ENCODE measurements at places on chromosomes 5 and 9.

- DNase-seq = peak; percentile 6
These were observed 43.4 kb downstream of the AMBP start for GRCh38 chr9:114034661-114035062.

DNA sequence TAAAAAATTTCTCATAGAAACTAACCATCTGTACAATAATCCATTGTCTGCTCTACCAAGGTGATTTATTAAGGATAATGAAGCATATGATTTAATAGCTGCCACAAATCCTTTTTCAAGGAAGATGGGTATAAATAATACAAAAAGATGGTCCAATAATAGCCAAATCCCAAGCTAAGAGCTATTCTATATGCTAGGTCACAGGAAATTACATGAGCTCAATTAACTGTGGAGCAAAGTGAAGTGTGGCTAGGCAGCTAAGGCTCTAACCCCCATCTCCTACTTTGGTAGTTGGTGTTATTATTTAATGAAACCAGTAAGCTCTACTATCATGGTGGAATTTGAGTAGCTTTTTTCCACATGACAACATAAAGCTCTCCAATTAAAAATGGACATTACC, 1045.0 kb upstream of the DMAC1 start:
- no peak for DNase-seq

DNA sequence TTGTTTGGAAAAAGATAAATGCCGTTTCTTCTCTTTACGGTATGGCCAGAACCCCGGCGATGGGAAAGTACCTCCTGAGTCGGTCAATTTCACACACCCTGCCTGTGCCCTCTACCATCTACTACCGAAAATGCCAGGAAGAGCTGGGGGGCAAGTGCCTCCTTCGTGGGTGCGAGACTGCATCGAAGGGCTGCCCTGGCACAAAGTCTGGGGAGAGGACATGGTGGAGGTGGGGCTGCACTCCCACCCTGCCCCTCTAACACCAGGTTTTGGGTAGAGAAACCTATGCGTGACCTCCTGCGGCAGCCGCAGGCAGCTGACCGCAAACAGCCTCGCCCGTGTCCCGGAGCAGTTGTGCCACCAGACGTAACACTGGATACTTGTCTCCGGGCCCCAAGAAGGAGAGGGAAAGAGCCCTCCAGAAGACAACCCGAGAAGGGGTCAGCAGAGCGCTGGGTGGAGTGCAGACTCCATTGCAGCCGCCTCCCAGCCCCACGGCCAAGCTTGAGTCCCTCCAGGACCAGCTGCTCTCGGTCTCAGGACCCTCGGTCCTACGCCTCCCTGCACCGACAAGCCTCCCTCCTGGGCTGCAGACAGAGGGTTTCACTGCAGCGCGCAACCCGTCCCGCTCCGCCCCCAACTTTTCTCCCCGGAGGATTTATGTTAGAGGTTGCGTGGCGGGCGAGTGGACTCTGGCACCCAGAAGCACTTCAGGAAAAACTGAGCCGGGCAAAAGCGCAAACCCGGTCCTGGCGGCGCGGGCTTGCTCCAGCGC, 823 bp upstream of the PRDM6 start:
- DNase-seq = no peak

DNA sequence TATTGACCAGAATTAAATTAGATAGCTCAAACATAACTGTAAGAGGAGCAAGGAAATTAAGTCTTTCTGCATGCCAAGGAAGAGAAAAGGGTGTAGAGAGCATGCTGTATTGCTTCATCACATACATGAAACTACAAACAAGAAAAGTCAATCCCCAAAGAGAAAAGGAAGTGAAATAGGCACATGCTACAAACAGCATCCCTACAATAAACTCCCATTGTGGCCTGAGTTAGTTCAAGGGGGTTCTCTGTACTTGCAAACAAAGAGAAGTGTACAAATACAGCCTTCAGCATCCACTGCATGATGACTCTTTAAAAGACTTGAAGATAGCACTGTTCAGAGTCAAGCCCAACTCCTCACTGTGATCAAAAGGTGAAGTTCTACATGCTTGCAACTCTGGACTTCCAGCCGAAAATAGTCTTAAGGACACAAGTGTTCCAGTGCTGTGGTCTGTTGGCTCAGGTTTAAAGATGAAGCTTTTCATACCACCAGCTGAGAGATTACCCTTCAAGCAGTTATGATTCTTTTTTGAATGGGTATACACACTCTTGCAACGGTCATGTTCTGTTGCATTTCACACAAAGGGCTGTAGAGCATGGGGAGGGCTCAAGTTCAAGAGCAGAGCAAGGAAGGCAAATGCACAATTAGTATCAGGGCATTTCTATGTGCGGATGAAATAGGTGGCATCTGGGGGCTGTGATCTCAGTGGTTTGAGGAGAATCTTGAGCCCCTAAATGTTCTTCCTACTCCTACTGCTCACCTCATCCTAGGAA, 534.5 kb downstream of the EBF1 start:
- no peak for DNase-seq

DNA sequence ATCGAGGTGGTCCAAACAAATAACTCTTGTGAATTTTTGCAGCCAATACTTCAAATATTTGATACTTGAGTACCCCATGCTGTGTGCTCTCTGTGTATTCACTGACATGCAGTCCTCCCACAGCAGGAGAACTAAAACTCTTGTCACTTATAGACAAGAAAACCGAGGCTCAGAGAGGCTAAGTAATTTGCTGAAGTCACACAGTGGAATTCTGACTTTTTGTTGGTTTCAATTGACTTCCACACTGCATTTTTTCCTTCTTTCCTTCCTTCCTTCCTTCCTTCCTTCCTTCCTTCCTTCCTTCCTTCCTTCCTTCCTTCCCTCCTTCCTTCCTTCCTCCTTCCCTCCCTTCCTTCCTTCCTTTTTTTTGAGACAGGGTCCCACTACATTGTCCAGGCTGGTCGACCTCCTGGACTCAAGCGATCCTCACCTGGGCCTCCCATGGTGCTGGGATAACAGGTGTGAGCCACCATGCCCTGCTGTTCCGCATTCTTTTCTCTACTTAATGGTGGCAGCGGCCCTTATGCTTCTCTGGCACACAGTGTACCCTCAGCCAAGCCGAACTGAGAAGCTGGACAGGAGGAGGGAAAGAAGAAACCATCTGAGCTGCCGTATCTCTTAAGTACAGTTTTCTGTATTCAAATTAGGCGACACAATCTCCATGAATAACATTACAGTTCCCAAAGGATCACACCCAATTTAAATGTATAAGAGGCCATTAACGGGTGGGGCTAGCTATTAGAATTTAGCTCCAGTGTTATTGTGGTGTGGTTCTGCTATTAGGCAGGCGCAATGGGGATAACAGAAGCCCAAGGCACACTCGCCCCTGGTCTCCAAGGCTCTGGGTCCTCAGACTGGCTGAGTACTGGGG, 38.4 kb upstream of the GRHPR start:
- no peak for DNase-seq

DNA sequence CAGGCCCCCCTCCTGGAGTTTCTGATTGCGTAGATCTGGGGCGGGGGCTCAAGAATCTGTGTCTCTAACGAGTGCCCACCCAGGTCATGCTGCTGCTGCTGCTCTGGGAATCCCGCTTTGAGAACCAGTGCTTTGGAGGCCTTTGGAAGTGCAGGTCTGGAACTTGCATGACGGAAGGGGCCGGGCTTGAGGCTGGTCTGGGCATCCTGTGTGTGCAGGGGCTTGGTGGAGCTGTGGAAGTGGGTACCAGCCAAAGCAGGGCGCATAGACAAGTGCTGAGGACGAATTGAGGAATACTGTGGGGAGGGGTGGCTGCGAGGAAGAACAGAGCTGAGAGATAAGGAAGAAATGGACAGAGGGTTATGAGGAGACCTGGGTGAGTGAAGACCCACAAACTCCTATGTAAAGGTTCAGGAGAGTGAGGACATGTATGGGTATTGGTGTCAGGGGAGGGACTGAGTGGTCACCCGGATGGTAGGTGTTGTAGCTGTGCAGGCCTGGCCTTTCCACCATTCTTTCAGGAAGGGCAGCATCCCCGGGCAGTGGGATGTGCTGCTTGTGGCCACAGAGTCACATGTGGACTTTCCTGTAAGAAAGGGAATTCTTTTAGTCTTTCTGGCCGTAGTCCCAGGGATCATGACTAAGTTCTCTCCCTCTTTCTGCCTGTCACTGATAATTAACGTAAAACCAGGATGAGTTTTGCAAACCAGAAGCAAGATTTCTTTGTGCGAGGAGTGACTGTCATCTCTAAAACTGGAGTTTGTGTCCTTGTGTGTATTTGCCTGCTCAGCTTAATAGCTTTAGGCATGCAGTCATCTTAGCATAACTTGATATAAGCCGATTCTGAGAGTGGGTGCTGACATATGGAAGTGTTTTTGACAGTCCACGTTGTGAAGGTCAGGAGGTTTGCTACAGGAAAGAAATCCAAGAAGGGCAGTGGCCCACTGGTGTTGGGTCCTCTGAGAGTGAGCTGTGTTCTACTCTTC, 43.3 kb upstream of the TJP2 start:
- no peak for DNase-seq

DNA sequence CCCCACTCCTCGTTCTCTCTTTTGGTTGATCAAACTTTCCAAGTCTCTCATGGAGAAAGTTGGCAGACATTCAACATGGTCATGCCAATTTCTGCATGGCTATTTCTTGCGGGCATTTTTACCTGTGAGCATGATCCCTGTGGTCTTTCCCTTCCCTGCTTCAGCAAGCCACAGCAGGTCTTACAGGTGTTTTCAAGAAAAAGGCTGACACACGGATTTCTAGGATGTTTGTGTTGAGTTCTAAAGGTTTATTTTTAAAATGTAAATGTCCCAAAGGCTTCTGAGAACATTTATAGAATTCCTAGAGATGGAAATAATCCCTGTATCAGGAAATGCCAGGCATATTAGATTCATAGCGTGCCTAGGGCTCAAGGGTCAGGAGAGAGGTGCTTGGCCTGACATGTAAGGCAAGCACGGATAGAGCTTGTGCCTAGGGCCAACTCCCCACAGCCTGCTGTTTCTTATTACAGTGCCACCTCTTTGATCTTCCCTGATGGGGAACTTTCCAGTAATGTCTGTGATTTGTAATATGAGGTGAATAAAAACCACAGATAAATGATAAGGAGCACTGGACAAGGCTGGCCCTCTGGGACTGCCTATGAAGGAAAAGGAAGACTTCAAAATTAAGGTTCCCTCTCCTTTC, 79.8 kb downstream of the MUSK start:
- DNase-seq = no peak

- no peak for DNase-seq
These were observed 5.8 kb downstream of the OCLN start for GRCh38 chr5:69498384-69498783.

- no peak for DNase-seq
These were observed 182.1 kb downstream of the SNCAIP start for GRCh38 chr5:122494109-122494508.

DNA sequence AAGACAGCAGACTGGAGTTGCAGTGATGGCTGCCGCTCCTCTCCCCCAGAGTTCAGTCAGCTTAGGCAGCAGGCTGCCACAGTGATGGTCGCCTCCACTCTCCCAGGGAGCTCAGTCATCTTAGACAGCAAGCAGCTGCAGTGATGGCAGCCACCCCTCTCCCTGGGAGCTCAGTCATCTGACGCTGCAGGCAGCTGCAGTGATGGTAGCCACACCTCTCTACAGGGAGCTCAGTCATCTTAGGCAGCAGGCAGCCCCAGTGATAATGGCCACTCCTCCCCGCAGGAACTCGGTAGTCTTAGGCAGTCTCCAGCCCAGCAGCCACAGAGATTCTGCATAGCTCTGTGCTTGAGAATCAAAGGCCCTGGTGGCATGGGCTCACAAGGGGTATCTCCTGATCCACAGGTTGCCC, 582.7 kb downstream of the DTWD2 start:
- DNase-seq = no peak

GRCh38 chr5:105903069-105903468, 1767.7 kb downstream of the EFNA5 start:
- no peak for DNase-seq

DNA sequence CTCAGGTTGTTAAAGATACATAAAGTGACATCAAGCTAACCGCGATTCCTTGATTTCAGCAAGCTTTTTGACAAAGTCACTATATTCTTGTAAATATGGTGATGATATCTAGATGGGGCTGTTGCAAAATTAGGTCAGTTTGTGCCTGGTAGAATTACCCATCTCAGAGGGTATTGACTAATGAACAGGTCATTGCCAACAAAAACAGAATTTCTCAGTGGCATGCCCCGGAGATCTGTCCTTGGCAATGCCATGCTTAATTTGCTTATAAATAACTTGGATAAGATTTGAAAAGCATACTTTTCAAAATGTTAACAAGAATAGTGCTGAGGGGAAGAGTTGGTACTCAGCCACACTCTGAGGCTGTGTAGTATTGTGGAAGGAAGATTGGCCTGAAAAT, 783.3 kb upstream of the SEMA6A start:
- no peak for DNase-seq

DNA sequence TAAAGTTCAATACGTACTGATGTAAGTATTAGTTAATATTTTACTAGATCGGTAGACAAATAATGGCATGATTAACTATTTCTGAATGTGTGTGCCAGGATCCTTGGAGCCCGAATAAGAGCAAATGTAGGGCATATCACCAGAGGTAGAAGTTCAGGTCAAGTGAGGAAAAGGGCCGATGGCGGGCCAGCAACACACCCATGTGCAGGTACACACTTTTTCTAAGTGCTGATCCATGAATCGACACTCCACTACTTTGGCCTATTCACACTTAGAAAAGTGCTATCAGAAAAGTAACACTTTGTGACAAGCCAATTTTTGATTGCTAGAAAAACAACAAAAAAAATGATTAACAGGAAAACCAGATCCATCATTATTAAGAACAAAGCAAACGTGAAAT, 150.3 kb downstream of the AUH start:
- DNase-seq = peak; percentile 80

DNA sequence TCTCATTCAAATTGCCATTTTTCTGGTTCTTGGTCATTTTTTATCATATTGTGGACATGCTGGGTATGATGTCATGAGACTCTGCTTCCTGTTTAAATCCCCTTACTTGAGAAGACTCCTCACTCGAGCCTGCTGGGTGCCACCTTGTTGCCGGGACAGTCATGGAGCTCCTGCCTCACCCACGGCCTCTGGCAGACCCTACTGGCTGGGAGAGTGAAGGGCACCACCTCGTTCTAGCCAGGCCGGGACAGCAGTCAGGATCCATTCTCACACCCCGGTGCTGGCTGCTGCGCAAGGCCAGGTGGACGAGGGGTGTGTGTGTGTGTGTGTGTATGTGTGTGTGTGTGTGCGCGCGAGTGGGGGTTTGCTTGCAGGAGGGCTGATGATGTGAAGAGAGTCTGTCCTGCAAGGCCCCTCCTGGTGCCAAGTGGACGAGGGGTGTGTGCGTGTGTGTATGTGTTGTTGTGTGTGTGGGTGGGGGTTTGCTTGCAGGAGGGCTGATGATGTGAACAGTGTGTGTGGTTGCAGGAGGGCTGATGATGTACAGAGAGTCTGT, 4.4 kb downstream of the CEP72 start:
- DNase-seq = no peak

- no peak for DNase-seq
These were observed 14.7 kb downstream of the RFK start for GRCh38 chr9:76379494-76379893.

DNA sequence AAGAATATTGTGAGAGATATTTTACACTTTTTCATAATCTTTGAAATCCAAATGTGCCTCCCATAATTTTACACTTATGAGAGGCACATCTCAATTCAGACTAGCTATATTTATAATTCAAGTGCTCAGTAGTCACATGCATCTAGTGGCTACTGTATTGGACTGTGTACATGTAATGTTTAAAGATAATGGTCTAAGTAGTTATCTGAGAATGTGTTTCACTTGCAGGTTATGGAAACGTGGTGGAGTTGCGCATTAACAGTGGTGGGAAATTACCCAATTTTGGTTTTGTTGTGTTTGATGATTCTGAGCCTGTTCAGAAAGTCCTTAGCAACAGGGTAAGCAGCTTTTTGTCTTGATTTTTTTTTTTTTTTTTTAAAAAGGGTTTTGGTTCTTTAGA, 28.8 kb downstream of the G3BP1 start:
- no peak for DNase-seq
